ENCODE measurements at places on chromosomes 2 and 18.

GRCh38 chr2:23452853-23453420, 68.0 kb downstream of the KLHL29 start:
- DNase-seq = no peak

GRCh38 chr2:136375017-136375901, 257.3 kb upstream of the CXCR4 start:
- DNase-seq = no peak

GRCh38 chr18:8868779-8869415, 163.5 kb downstream of the MTCL1 start:
- no peak for DNase-seq

GRCh38 chr18:35267809-35268208, 22.2 kb downstream of the ZSCAN30 start:
- no peak for DNase-seq

DNA sequence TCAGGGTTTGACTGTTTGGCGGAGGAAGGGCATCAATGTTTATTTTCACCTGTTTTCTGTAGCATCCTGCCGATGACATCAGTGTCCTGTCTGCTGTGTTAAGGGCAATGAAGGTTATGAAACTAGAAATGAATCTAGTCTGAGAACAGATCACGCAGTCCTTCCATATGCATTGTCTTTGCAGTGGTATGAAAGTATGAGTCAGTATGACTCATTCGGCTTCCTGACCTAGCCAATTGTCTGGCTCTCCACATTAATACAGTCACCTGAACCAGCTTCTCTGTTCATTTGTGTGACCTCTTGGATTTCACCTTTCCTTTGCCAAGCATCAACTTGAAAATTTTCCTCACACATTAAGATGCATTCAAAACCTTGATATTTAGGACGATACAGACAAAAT, 353.8 kb downstream of the RND3 start:
- peak; percentile 68 for DNase-seq

- DNase-seq = no peak
Measured at GRCh38 chr2:7555260-7555659, 638.0 kb downstream of the RNF144A start.

Measured in amniotic stem cell (primary cell).